Progenitor cell of endocrine pancreas (in vitro differentiated cells): ENCODE measurements at places on chromosomes 3 and 15.

DNA sequence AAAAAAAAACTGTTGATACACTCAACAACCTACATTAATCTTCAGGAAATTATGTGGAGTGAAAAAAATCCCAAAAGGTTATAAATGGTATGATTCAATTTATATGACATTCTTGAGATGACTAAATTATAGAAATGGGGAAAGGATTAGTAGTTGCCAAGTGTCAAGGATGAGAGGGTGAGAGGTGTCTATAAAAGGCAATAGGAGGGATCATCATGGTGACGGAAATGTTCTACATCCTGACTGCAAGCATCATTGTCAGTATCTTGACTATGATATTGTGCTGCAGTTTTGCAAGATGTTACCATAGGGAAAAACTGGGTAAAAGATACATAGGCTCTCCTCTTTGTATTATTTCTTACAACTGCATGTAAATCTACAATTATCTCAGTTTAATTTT lies 125.6 kb downstream of the FRMD5 start:
- H3K27ac ChIP-seq: no peak overlapping the region
- H3K36me3 ChIP-seq: no peaks in the 10 kb centered on the region
- DNase-seq: no peak
- H3K27me3 ChIP-seq: no peaks in the 10 kb centered on the region
- no peaks in the 10 kb centered on the region for H3K4me1 ChIP-seq

DNA sequence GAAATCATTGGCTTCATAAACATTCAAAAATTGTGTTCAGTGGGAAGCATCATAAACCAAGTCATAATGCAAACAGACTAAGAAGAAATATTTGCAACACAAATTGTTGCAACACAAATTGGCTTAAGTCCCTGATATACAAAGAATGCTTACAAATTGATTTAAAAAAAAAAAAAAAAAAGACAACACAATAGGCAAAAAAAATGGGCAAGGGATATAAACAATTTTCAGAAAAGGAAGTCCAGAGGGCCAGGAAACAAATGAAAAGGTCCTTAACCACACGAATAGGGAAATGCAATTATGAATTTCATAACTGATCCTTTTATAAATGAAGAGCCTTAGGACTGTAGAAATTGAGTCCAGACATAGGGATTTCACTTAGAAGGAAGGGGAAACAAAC lies 98.9 kb downstream of the LRRK1 start:
- H3K27ac ChIP-seq: no peak overlapping the region
- H3K36me3 ChIP-seq: no peaks in the 10 kb centered on the region
- DNase-seq: no peak
- H3K4me3 ChIP-seq: no peak overlapping the region
- peaks cover 23% of the 10 kb centered on the region for H3K27me3 ChIP-seq

GRCh38 chr3:59699648-59700320 lies 650.0 kb upstream of the CFAP20DC start:
- H3K36me3 ChIP-seq: no peaks in the 10 kb centered on the region
- no peak for DNase-seq
- no peaks in the 10 kb centered on the region for H3K4me1 ChIP-seq
- H3K27ac ChIP-seq: no peak overlapping the region
- H3K27me3 ChIP-seq: no peaks in the 10 kb centered on the region

DNA sequence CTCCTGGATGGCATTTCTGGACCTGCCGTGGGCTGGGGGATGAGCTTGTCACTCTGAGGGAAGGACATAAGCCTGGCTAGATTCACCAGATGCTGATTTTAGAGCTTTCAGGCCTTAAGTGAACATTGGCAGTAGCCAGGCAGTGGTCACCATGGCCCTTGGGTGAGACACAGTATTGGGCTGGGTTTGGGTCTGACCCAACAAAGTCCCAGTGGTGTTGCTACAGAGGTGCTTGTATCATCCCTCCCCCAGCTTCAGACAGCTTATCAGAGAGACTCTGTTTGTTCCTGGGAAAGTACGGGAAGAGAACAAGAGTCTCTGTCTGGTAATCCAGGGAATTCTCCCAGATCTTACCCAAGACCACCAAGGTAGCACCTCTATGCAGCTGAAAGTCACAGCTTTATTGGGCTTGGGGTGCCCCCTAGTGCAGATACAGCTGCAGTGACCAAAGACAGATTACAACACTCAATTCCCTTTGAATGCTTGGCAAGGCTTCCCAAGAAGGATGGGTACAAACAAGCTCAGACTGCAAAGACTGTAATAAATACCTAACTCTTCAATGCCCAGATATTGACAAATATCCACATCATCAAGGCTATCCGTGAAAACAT lies 9.8 kb upstream of the RUVBL1 start:
- H3K4me1 ChIP-seq: no peaks in the 10 kb centered on the region
- H3K4me3 ChIP-seq: no peak overlapping the region
- H3K27me3 ChIP-seq: peaks cover 26% of the 10 kb centered on the region
- no peak overlapping the region for H3K27ac ChIP-seq
- H3K36me3 ChIP-seq: peaks cover 2% of the 10 kb centered on the region

- peak; percentile 29 for DNase-seq
- H3K4me3 ChIP-seq: no peak overlapping the region
- H3K4me1 ChIP-seq: no peaks in the 10 kb centered on the region
- no peak overlapping the region for H3K27ac ChIP-seq
- H3K27me3 ChIP-seq: no peaks in the 10 kb centered on the region
Measured at GRCh38 chr3:163056874-163057497, 1560.4 kb downstream of the OTOL1 start.

- peaks cover 10% of the 10 kb centered on the region for H3K27me3 ChIP-seq
- H3K4me1 ChIP-seq: peaks cover 24% of the 10 kb centered on the region
- H3K36me3 ChIP-seq: no peaks in the 10 kb centered on the region
- H3K27ac ChIP-seq: no peak overlapping the region
Measured at GRCh38 chr3:72157748-72158638, 373.0 kb upstream of the PROK2 start.

DNA sequence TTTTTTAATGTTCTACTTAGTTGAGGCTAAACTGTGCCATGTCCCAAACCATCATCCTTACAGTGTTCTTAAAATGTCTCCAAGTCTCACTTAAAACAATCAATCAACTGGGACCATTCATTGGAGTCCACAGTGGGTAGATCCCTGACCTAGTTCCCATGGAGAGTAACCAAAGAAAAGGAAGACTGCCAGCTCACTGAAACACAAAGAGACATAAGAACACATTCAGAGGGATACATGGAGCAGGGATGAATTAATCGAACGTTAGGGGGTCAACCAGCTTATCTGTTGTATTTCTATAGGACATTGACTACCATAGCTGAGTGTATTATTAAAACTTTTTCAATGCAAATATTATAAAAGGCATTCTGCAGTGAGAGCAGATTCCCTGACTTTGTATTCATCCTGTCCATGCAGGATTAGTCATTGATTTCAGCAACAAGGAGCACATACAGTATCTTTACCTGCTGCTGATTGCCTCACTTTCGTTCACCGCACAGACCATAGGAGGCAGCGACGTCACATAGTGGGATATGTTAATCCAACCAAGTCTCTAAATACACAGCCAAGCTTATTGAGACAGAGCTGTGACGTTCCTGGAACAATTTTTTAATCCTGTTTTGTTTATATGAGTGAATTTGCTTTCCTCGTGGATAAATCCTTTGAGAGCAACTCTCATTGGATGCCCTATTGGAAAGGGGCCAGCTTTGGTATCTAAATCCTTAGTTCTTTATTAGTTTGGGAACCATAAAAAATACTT lies 364.9 kb upstream of the RBMS3 start:
- no peak overlapping the region for H3K4me3 ChIP-seq
- H3K27me3 ChIP-seq: peaks cover 3% of the 10 kb centered on the region
- DNase-seq: no peak
- H3K27ac ChIP-seq: no peak overlapping the region

DNA sequence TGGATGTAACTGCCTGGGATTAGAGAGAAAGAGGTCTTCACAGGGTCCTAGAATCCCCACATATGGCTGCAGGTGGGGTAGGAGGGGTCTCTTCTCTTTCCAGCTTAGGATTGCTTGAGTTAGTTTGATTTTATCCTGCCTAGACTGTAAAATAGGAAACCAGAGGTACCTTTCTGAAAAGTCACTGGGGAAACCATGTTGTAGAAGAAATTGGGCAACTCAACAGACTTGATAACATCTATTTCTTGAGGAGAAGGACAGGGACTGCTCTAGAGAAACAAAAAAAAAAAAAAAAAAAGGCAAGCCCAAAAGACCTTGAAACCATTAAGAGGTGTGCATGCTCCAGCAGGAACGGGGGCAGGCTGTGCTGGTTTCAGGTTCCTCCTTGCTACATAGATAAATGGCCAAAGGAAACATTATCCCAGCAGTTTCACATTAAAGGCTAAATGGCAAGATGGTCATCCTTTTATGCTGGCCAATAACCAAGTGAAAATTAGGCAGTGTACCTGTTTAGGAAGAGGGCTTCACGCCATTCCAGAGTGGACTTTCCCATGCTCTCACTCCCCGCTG lies 116.1 kb downstream of the ALDH1A2 start:
- no peak overlapping the region for H3K4me3 ChIP-seq
- peaks cover 3% of the 10 kb centered on the region for H3K27me3 ChIP-seq
- no peaks in the 10 kb centered on the region for H3K36me3 ChIP-seq
- H3K4me1 ChIP-seq: no peaks in the 10 kb centered on the region
- H3K27ac ChIP-seq: no peak overlapping the region

- no peaks in the 10 kb centered on the region for H3K27me3 ChIP-seq
- H3K4me1 ChIP-seq: peaks cover 9% of the 10 kb centered on the region
- H3K4me3 ChIP-seq: no peak overlapping the region
- no peak overlapping the region for H3K27ac ChIP-seq
- no peak for DNase-seq
- H3K36me3 ChIP-seq: peaks cover 2% of the 10 kb centered on the region
Measured at GRCh38 chr3:77026904-77027634, 12.8 kb upstream of the ROBO2 start.

DNA sequence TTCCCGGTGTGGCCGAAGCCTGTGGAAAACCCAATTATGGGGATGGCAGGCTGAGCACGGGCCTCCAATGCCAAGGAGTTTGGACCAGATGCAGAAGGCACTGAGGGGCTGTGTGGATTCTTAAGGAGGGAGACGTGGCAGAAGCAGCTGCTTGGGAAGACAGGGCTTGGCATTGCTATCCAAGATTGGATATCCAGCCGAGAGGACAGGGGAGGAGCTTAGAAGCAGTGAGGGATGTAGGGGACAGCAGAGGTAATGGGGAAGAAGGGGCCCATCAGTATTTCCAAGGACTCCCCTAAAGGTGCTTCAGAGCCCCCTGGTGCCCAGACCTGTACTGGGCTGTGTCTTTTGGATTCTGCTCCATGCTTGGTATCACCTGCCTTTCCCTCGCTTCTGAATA lies 112.8 kb upstream of the TLE3 start:
- H3K4me3 ChIP-seq: no peak overlapping the region
- H3K4me1 ChIP-seq: peaks cover 19% of the 10 kb centered on the region
- H3K36me3 ChIP-seq: no peaks in the 10 kb centered on the region

- H3K4me1 ChIP-seq: peaks cover 22% of the 10 kb centered on the region
- peaks cover 11% of the 10 kb centered on the region for H3K27me3 ChIP-seq
- no peak overlapping the region for H3K4me3 ChIP-seq
- no peak overlapping the region for H3K27ac ChIP-seq
- no peaks in the 10 kb centered on the region for H3K36me3 ChIP-seq
Measured at GRCh38 chr3:181998828-181999227, 287.1 kb downstream of the SOX2 start.

- peaks cover 10% of the 10 kb centered on the region for H3K27me3 ChIP-seq
- no peak for DNase-seq
- H3K4me1 ChIP-seq: no peaks in the 10 kb centered on the region
- H3K4me3 ChIP-seq: no peak overlapping the region
Measured at GRCh38 chr3:127925384-127925783, 10.4 kb downstream of the KBTBD12 start.

DNA sequence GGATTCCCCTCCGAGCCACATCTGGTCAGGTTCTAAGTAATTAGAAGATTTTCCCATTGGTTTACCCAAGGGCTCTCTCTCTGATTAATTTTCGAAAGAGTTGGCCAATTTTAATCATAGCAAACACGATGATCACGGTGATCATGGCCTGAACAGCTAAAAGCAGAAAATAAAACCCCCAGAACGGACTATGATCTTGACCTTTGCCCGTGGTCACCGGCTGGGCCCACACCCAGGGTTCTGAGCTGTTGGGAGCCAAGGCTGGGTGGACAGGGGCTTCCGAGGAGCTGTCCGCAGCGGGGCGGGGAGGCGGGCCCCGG lies 2.6 kb downstream of the GP5 start:
- H3K36me3 ChIP-seq: peaks cover 1% of the 10 kb centered on the region
- H3K4me3 ChIP-seq: no peak overlapping the region
- H3K4me1 ChIP-seq: peaks cover 6% of the 10 kb centered on the region

DNA sequence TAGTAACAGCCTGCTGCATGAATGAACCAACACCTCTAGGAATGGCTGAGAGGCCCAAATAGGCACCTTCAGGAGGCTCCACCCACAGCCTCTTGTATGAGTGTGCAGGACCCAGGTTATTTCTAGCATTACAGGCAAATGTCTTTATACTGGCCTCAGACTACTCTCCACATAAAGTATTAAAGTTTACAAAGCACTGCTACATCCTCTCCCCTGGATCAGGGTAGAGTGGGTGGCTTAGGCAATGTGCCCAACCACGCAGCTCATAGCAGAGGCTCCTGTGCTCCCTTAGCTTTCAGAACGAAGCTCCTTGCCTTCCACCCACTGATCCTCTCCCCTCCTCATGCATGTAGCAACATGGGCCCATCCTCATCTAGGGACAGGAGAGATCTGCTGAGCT lies 16.3 kb downstream of the TMEM43 start:
- H3K27me3 ChIP-seq: no peaks in the 10 kb centered on the region
- DNase-seq: no peak
- H3K4me1 ChIP-seq: peaks cover 4% of the 10 kb centered on the region

DNA sequence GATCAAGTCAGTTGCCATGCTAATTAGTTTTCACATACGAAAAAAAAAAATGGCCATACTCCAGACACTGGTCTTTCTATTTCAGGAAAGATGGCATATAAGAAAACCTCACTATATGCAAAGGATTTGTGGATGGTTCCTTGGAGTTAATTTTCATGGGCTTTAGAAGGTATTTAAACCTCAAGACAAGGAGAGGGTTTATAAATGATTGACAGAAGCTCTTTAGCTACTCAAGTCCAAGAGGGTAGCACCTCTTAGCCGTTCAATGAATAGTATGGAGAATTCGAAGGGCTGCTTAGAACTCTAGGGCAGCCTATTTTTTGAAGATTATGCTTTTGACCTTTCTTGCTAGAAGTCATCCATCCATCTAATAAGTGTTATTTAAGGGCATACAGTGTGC lies 41.7 kb downstream of the RBMS3 start:
- H3K4me1 ChIP-seq: peaks cover 9% of the 10 kb centered on the region
- H3K36me3 ChIP-seq: no peaks in the 10 kb centered on the region
- H3K27me3 ChIP-seq: no peaks in the 10 kb centered on the region
- no peak overlapping the region for H3K4me3 ChIP-seq

GRCh38 chr3:89227634-89228033 lies 120.2 kb downstream of the EPHA3 start:
- no peak overlapping the region for H3K4me3 ChIP-seq
- H3K27me3 ChIP-seq: no peaks in the 10 kb centered on the region
- no peaks in the 10 kb centered on the region for H3K4me1 ChIP-seq
- H3K36me3 ChIP-seq: no peaks in the 10 kb centered on the region
- no peak overlapping the region for H3K27ac ChIP-seq
- no peak for DNase-seq

DNA sequence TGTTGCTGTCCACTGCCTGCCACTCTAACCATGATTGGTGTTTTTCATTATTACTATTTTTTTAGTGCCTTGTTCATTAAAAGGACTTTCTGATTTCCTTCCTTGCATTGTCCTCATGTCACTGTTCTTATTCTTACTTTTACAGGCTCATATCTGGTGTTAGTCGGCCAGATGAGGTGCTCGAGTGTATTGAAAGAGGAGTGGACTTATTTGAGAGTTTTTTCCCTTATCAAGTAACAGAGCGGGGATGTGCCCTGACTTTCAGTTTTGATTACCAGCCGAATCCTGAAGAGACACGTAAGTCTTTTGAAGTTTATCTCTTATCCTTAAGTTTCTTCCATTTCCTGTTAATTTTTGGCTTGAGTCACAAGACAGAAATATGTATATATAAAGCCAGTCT lies 23.2 kb downstream of the QTRT2 start:
- no peaks in the 10 kb centered on the region for H3K4me1 ChIP-seq
- no peak for DNase-seq
- peaks cover 34% of the 10 kb centered on the region for H3K36me3 ChIP-seq
